ENCODE measurements at places on chromosomes 2 and 18. TPM values are rescaled to one million over a fixed set of nuclear protein-coding genes. Genes with fewer than 3 reads are reported as not detected.

The SAG gene
- not detected for total RNA-seq

The SCN9A gene
- total RNA-seq, result 0.40 TPM

The CNGA3 gene
- 0.13 TPM for total RNA-seq

The SNED1 gene
- 37.2 TPM for total RNA-seq

The FNDC4 gene
- 87.1 TPM for total RNA-seq

The GLB1L gene
- total RNA-seq, result 15.3 TPM

The FOXD4L1 gene
- total RNA-seq, result 0.06 TPM

The SERPINB2 gene
- 2.4 TPM for total RNA-seq

The CDKL4 gene
- 1.7 TPM for total RNA-seq

The PSTPIP2 gene
- 2.7 TPM for total RNA-seq

The REEP1 gene
- 0.50 TPM for total RNA-seq

The BCL2 gene
- total RNA-seq, result 1.6 TPM
